RPMI7951 (cell line): ENCODE measurements at places on chromosomes 3 and 15. TPM values are rescaled to one million over a fixed set of nuclear protein-coding genes. Genes with fewer than 3 reads are reported as not detected.

TMC3 gene
- total RNA-seq: not detected in 2 replicates

DNA sequence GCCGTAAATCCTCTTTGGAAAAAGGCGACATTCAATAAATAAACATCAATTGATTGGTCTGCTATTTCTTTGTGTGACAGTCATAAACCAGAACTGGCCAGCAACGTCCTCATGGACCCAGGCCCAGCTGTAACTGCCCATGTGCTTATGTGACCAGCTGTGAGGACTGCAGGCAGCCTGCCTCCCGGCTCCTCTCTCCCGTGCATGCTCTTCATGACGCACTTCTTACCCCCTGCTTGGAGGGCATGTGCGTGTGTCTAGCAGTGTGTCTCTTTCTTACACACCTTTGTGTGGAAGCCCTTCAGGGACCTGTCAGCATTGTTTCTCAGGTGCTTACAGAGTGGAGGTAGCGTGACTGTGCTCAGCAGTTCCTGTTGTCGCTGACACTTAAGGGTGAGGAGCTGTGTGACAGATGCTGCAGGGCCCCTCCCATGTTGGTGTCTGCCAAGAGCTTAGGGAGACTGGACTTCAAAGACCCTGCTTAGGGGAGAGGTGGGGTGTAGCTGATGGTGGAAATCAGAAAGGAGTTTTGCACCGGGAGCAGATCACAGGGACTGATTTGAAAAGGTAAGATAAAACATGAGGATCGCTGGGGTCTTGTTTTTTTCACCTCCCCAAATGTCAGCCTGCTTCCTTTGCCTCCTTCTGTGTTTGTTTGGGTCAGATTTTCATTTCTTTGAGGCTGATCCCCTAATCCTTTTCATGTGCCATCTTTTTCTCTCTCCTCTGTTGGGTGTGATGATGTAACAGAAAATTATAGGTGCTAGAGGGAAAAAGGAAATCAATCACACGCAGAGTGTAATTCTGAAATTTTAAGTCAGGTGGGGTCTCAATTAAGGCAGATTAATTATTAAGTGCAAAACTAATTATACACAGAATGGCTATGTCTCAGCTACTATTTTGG lies 2.1 kb downstream of the PODXL2 start:
- no peak for DNase-seq

DNA sequence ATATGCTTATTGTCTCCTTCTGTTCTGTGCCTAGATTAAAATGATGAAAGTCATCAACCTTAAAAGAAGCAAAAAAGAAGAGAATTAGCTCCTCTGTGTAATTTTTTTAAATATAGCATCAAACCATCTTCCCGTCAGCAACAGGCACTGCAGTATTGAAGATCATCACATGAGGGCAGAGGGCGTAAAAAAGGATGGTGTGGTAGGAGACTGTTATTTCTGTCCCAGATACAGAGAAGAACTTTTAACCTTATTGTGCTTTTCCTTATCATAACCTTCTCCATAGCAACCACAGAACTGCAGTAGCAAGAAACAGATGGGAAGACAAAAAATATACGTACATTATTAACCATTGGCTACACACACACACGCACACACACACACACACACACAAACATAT lies 88.8 kb downstream of the IGSF11 start:
- no peak for DNase-seq

- DNase-seq: no peak
Measured at GRCh38 chr3:45915059-45915439, 28.2 kb upstream of the CXCR6 start.

FAM240A gene
- not detected in 2 replicates for total RNA-seq

DNA sequence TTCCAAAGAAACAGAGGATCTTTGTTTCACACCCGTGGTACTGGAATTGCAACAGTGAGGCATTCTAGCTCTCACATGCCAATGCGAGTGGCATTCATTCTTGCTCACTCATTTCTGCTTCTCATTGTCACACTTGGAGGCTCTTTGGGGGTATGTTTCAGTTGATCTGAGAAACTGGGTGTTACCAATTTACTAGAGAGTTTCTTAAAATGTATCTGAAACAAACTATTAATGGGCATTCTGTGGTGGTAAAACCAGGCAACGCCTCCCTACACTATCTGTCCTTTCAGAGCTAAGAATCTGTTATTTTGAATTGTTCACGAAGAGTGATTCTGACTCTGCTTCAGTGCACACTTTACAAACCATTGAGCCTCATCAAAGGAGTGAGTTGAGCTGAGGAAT lies 140.6 kb upstream of the BHLHE40 start:
- DNase-seq: no peak

CCDC33 gene
- 1.1 and 2.1 TPM in 2 replicates for total RNA-seq
